ENCODE measurements at places on chromosomes 4 and X.

- no peak for DNase-seq
Observed at GRCh38 chr4:98602270-98602669, 56.1 kb downstream of the TSPAN5 start.

DNA sequence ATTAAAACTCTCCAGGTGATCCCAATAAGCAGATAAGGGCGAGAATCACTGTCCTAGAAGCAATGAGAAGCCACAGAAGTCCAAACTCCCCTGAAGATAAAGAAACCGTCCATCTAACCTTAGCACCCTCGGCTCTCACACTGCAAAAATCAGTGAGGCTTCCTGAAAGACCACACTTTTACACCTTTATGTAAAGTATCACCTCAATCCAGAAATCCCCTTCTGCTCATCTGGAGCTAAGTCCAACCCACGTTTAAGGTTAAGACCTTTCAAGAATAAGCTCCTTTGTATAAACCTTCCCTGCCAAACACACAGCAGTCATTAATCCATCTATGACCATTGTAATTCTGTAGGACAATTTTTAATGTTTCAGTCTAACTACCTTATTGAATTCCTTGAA, 41.7 kb downstream of the LIN54 start:
- no peak for DNase-seq

- no peak for DNase-seq
Observed at GRCh38 chr4:152102436-152103000, 341.7 kb upstream of the GATB start.

- DNase-seq = no peak
Observed at GRCh38 chrX:65635822-65636221, 31.6 kb upstream of the MSN start.

DNA sequence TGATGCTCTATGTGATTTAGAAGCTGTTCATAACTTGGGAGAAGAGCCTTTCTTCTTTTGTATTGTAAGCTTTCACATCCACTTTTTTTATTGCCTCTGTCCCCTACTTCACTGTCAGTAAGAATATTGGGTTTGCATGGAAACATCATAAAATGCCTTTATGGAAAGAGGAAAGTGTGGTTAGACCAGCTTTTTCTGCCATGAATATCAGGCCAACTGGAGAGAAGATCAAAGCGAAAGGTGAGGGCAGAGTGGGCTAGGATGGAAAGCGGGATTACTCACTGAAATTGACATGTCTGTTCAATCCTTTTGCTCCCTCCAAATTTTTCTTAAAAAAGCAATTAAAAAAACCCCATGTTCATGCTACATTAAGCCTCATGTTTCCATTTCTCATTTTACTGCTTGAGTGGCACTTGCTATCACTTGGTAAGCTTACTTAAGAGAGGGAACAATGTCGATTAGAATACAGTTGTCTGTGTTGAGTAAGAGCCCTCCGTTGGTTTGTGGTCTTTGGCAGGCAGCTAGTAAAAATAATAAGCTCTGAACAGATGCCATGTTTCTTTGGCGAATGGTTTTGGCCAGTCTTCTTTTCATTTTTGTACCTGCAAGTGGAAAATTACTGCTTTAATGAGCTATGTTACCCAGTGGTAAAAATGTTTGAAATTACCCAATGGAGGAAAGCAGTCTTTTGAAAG, 35.9 kb downstream of the SUPT20HL1 start:
- DNase-seq = no peak
